ENCODE measurements at places on chromosomes 1 and 21.

- DNase-seq = no peak
These were observed 71.5 kb upstream of the DISP3 start for GRCh38 chr1:11407301-11407994.

DNA sequence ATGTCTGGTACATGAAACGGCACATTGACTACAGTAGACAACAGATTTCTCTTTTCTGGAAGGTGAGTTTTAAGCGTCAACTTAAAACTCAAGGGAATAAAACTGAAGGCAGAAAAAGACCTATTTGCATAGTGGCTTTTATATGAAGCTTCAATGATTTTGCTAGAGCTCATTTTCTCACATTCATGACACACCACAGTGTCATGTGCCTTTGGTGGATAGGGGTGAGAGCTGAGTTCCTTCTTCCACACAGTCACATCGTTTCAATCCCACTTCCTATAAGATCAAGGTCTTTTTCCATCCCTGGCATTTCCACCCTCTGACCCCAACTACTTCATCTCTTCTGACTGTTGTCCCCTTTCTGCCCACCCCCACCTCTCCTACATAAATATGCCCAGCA is 31.0 kb downstream of the IL12RB2 start:
- DNase-seq = no peak

DNA sequence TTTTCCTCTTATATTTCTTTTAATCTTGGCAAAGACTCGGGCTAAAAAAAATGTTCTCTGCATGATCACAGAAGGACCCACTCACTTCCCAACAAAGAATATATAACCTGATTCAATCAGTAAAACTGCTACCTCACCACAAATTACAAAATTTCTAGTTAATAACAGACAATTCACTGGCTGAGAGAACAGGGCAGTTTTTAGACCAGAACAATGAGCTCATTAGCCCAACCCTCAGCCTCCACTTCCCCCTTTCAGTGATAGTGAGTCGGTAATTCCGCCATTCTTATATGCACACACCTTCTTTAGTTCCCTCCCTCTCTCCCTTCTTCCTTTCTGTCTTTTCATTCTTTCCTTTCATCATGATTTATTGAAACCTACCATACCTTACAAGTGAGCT is 8.9 kb downstream of the SIPA1L2 start:
- DNase-seq = no peak

DNA sequence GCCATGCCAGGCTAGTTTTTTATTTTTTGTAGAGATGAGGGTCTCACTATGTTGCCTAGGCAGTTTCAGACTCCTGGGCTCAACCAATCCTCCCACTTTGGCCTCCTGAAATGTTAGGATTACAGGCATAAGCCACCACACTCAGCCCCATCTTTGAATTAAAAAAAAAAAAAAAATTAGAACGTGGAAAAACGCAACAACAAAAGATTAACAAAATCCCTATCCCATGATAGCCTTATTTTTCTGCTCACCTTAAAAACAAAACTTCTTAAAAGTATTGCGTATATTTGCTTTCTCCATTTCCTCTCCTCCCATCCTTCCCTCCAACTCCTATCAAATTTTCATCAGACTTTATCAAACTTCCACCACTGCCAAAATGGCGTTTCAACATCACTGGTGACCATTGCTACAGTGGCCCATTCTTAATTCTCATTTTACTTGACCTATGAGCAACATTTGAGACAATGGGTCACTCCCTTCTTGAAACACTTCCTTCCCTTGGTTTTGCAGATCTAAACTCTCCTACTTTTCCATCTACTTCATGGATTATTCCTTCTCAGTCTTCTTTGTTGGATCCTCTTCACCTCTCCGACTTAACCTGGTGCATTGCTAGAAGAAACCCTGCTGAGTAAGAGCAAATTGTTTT is 579 bp upstream of the ZNF684 start:
- DNase-seq = no peak

DNA sequence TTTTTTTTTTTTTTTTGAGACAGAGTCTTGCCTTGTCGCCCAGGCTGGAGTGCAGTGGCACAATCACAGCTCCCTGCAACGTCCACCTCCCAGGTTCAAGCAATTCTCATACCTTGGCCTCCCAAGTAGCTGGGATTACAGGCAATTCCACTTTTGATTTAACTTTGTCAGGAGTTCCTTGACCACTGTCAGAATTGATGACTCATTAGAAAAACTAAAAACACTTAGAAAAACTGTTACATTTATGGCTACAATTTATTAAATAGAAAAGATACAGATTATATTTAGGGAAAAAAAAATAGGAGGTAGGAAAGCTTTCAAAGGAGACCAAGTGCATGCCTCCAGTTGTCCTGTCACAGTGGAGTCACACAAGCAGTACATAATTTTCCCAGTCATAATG is 20.0 kb downstream of the ZNF678 start:
- DNase-seq = no peak

- DNase-seq = peak; percentile 82
These were observed 144.7 kb downstream of the APP start for GRCh38 chr21:26025536-26026512.

DNA sequence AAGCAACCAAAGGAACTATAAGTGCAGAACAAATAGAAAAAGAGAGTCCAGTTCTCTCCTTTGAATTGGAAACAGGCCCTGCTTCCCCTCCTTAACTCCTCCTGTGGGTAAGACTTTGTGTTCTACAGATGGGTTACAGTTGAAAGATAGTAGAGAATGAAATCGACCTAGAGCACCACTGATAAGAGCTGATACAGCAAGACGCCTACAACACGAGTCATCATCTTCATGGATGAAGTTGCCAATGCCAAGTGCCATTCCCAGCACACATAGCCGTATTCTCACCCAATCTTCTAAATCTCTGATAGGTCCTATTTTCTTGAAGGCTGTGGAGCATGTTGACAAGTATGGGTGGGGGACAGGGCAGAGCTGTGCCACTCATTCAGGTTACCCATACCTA is 99.8 kb upstream of the CAMK1G start:
- no peak for DNase-seq

- no peak for DNase-seq
These were observed 59.3 kb upstream of the FBXO28 start for GRCh38 chr1:224054611-224055010.

DNA sequence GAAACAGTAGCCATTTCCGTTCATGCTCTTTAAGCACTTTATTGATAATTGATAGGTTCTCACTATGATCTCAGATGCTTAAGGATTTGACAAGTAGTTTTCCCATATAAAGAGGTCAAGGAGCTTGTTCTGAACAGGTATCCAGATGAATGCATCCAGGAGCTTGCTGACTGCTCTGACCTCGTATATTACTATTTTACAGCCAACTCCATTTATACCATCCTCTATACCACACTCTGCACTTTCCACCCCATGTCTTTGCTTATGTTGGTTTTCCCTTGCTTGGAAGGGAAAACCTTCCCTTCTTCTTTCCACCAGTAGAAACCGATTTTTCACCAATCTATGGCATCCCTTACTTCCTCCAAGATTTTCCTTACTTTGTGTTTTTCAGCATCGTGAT is 107.2 kb downstream of the LHX9 start:
- no peak for DNase-seq

- DNase-seq = no peak
These were observed 71.2 kb upstream of the ECE1 start for GRCh38 chr1:21361506-21361905.

DNA sequence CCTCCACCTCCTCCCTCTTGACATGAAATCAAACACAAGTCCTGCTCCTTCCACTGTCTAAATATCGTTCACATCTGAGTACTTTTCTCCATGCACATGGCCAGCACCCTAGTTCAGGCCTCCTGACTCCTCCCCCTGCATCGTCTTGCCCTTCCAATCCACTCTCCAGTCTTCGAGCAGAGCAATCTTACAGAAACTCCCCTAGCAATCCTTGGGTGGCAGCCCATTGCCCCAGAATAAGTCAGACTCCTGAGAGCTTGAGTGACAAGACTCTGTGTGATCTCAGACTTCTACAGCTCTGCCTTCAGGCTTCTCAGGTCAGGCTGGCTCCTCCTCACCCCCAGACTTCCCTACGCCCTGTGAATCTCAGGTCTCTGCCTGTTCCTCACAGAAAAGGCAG is 5.5 kb downstream of the SH2D2A start:
- DNase-seq = no peak

DNA sequence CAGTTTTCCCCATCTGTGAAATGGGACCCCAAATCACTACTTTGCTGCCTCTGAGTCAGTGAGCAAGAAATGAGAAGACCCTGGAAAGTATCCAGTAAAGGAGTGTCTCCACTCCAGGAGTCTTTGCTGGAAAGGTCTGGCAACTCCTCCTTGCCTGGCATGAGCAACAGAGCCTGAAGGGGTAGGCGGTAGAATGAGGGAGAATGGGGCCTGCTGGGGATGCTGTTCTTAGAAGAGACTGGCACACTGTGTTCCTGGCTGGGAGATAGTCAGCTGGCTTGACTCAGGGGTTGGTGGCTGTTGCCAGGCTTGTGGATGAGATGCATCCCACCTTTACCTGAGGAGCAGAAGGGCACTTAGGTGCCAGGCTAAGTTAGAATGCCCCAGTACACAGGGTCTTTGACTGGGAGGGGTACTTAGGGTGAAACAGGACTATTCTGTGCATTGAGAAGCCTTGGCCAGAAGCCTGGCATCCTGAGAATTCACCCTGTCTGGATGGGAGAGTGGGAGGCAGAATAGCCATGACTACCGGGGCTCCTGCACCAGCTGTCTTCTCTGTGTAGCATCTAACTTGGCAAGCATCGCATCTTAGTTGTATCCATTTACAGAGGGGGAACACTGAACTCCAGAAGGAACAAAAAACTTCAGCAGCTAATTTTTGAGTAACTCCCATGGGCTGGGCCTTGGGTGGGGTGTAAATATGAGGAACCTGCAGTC is 2.5 kb downstream of the MFSD2A start:
- DNase-seq = no peak

- DNase-seq = no peak
These were observed 99.9 kb upstream of the SERBP1 start for GRCh38 chr1:67530071-67530470.

GRCh38 chr1:93042187-93043056 is 36.7 kb upstream of the MTF2 start:
- DNase-seq = no peak

- no peak for DNase-seq
These were observed 62.1 kb downstream of the DEGS1 start for GRCh38 chr1:224245188-224245587.

DNA sequence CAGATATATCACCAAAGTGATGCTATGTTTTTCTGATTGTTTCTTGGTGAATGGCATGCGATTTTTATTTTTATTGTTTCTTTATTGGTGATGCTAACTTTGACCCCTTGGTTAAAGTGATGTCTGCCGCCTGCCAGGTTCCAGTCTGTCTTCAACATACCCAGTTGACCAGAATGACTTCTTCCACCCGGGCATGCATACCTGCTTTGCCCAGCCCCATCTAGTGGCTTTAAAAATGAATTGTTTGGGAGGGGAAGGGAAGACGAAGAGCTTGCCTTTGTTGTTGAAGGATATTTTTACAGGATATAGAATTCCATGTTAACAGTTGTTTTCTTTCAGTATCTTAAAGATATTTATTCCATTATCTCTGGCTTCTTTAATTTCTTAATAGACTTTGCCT is 65.1 kb downstream of the ATG4C start:
- no peak for DNase-seq

GRCh38 chr1:20663969-20664715 is 3.0 kb upstream of the DDOST start:
- no peak for DNase-seq

GRCh38 chr1:15489052-15489736 is 13.3 kb downstream of the CELA2B start:
- DNase-seq = no peak

DNA sequence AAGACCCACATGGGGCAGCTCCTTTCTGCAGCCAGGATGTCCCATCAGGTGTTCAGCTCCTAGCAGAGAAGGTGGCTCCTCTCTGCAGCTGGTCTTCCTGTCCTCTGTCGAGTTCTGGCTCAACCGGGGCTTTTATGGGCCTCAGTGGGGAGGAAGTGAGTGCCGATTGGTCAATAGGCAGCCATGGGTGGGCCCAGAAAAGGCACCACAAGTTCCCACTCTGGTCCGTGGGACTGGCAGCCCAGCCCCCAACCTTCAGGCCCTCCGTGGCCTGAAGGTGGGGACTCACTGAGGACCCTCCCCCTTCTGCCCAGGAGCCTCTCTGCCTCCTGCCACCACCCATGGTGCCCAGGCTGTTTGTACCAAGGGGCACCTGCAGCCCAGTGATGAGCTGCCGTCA is 161.7 kb upstream of the DUSP10 start:
- no peak for DNase-seq

DNA sequence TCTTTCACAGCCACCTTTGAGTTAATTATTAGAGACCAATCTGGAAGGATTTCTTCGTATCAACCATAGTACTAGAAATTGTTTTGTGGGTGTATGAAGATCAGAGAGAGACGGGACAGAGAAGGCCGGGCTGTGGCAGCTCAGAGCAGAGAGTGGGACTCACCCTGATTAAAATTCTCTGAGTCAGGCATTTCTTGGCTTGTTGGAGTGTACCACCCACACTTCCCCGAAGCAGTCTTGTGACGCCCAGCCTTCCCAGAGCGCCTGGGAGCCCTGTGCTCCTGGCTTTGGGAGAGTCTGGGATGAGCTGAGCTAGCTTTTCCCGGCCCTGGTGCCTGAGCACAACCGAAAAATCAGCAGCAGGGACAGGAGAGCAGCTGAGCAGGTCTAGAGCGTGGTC is 19.4 kb downstream of the PLEKHM2 start:
- DNase-seq = no peak

DNA sequence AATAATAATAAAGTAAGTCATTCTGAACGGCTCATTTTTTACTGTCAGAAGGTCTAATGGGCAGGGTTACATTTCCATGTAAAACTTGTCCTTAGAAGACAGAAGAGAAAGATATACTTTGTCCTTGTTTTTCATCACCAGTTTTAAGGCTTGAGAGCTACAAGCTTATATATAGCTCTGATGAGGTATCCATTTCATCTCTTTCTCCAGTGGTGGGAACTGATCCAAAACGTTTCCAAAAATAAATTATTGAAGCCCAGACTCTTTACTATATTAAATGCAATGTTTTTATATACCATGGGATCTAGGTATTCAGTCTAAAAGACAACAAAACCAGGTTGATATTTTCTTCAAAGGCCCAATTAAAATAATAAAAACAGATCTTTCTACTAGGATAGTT is 8.7 kb downstream of the B3GALNT2 start:
- no peak for DNase-seq

- no peak for DNase-seq
These were observed 94.0 kb upstream of the FMN2 start for GRCh38 chr1:239997515-239998311.

- no peak for DNase-seq
These were observed 32.7 kb upstream of the ZBTB40 start for GRCh38 chr1:22418933-22419382.

GRCh38 chr21:36542312-36543101 is 62.6 kb upstream of the CLDN14 start:
- DNase-seq = no peak

- DNase-seq = no peak
These were observed 73.3 kb upstream of the IRF2BP2 start for GRCh38 chr1:234683127-234683860.

- no peak for DNase-seq
These were observed 529.5 kb downstream of the KCNT2 start for GRCh38 chr1:196078691-196079090.

GRCh38 chr1:15948595-15949452 is 27.1 kb downstream of the ZBTB17 start:
- no peak for DNase-seq
